ENCODE measurements at places on chromosomes 1 and 21. TPM values are rescaled to one million over a fixed set of nuclear protein-coding genes. Genes with fewer than 3 reads are reported as not detected.

- no peak for DNase-seq
These were observed 13.8 kb downstream of the DSCAM start for GRCh38 chr21:40833184-40833583.

DNA sequence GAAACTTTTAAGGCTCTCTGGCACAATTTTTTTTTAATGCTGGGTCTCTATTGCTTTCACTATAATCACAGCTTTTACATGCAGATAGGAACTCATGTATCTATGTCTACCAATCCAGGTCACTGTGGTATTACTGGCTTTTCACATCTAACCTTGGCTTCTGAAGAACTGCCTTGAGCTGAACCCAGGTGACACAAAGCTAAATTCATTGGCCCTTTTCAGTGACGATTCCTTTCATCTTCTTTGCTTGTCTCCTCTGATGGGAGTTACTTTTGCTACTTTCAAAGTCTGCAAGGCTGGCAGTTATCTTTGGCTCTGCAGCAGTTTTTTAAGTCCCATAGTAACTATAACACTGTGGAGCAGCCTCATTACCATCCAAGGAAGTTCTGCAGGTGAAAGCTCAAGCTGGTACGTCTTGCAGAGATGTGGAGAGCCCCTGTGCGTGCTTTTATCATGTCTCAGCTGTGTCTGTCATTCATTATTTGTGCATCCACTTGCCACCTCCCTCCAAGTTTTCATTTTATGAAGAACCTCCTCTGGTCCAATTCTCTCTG is 364.3 kb downstream of the VAV3 start:
- no peak for DNase-seq

- DNase-seq = peak; percentile 55
These were observed 215.4 kb downstream of the OLFM3 start for GRCh38 chr1:101781201-101781831.

DNA sequence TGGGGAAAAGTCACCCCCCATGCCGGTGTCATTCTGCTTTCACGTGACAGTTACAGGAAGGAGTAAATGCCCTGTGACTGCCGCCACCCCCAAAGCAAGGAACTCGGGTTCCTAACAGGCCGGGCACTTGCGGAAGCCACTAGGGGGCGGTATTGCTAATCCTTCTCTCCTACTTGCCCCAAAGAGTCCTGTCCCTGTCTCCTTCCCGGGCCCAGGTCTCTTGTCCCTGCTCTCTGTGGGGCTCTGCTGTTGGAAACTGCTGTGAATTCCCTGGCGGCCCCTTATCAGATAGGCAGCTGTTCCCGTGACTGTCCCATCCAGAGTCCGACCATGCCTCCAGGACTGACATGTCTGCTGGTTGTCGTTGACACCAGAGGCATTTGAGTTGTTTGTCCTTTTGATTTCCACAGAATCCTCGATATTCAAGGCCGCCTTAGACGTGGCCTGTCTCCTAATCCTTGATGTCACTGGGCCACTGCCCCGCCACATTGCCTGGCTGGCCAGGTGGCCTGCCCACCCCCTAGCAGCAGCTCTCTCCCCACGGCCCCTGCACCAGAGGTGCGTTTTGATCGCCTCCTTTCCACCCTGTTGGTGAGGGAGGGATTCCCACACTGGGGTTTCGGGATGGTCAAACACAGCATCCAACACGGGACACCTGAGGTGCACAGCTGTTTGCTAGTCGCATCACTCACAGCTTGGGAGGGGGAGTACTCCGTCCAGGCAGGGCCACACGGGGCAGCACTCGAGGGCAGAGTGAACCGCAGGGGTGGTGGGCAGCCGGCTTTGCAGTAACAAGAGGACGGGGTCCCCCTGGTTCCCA is 37.3 kb downstream of the CHAF1B start:
- DNase-seq = peak; percentile 72

DNA sequence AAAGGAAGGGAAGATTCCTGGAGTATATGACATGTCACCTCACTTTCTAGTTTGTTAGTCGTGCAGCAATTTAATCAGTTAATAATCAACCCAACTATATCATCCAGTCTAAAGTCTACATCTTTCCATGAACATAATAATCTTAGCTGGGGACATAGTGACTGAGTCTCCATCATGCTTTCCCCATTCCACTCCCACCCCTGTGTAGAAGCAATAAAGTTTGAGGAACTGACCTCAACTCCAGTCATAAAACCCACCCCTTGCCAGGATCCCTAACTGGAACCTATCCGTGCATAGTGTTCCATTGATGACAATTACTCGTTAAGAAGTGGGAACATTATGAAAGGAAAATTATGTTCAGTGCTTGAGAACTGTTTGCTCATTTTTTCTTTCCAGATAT is 48.9 kb upstream of the MROH9 start:
- no peak for DNase-seq

GRCh38 chr1:175536921-175537320 is 206.5 kb downstream of the TNR start:
- DNase-seq = no peak

DNA sequence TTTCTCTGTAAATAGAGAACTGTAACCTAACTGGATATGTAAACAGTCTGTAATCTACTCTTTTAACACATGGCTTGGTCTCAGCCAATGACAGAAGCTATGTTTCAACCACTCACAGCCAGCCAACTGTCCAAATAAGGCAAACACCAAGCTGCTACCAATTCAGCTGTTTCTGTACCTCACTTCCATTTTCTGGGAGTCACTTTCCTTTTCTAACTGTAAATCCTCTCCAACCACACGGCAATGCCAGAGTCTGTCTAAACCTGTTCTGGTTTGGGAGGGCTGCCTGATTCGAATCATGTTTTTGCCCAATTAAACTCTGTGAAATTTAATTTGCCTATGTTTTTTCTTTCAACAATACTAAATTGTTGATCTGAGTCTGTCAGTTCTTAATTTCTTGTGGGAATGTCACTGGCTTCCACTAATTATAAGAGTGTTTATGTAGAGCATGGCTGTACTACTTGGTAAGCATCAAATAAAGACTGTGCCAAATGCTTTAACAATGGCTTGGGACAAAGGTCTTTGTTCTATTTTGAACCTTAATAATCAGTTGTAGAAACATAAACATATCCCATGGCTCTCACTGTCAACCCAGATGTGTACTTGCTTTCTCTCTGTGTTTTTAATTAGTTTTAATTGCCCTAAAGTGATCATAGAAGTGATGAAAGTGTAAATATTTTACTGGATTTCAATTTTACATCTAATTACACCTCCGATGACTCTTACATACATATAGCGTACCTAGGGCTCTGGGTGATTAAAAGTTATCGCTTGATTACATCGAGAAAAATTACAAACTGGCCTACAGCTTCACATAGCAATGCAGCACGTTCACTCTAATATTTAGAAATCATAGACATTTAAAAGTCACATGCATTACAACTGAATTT is 1144.6 kb upstream of the TMPRSS15 start:
- DNase-seq = no peak

- peak; percentile 52 for DNase-seq
These were observed 357.8 kb upstream of the SGIP1 start for GRCh38 chr1:66176012-66176715.

- no peak for DNase-seq
These were observed 88.0 kb upstream of the IFFO2 start for GRCh38 chr1:19044471-19044870.

DNA sequence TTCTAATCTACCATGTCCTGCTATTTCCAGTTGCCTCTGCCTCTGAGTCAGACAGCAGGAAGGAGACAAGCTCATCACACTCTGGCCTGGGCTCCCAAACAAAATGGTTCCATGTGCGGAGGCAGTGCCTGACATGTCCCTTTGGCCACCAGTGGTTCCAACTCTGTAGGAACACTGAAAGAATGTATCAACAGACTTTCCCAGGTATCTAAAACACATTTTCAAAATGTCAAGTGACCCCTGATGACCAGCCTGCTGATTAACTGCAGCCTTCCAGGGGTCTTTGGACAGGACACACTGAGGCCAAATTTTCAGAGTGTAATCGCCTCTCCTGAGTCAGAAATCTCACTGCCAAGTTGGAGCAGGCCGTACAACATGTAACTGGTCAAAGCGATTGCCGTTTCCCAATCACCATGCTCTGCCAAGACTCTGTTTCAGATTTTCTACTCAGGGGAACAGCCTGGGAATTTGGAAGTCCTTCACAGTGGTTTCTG is 172.7 kb downstream of the TPR start:
- DNase-seq = no peak

DNA sequence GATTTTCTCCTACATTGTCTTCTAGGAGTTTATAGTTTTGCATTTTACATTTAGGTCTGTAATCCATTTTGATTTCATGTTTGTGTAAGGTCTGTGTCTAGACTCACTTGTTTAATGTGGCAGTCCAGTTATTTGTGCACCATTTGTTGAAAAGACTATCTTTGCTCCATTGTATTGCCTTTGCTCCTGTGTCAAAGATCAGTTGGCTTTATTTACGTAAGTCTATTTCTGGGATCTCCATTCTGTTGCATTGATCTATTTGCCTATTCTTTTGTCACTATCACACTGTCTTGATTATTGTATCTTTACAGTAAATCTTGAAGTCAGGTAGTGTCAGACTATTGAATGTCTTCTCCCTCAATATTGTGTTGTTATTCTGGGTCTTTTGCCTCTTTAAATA is 49.7 kb upstream of the RGS2 start:
- no peak for DNase-seq

The TRIM45 gene
- total RNA-seq = 17.1 TPM

The ZYG11A gene
- total RNA-seq = 0.10 TPM

The LRRC3 gene
- total RNA-seq = not detected

Data from myocyte (in vitro differentiated cells).